ENCODE measurements at places on chromosomes 13 and 19.

GRCh38 chr13:75554464-75554863 is 4.9 kb downstream of the UCHL3 start:
- DNase-seq = no peak

- no peak for DNase-seq
Observed at GRCh38 chr13:100063906-100064305, 25.0 kb upstream of the PCCA start.

DNA sequence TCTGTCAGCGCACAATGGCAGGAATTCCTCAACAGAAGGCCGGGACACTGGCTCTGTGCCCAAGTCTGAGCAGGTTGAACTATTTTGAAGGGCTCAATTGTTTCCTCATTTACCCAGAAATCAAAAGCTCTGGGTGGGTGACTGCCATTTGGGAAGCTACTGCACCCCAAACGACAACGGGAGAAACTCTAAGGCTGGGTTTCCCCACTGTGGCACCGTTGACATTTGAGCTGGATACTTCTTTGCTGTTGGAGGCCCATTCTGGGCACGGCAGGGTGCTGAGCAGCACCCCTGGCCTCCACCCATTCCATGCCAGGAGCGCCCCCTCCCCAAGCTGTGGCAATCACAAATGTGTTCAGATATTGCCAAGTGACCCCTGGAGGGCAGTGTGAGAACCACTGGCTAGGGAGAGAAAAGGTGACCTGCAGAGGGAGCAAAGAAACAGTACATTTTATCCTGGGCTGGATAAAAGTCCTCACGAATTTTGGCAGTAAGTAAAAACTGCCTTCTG is 62.5 kb downstream of the RFX2 start:
- no peak for DNase-seq

DNA sequence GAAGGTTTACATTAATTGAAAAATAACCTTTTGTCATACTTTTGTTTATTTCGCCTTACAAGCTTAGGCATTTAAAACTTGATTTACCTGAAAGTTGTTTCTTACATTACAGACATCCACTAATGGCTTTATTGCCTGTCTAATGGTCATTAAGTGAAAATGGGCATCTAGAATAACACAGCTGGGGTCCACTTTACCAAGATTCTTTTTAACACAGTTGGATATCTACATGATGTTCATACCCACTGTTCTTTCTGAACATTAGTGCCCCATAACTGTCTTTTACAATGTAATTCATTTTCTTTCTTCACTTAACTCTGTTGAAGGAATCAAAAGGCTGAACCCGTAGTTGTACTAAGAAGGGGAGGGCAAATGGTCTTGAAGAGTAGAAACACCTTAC is 19.8 kb upstream of the KLHL1 start:
- no peak for DNase-seq

DNA sequence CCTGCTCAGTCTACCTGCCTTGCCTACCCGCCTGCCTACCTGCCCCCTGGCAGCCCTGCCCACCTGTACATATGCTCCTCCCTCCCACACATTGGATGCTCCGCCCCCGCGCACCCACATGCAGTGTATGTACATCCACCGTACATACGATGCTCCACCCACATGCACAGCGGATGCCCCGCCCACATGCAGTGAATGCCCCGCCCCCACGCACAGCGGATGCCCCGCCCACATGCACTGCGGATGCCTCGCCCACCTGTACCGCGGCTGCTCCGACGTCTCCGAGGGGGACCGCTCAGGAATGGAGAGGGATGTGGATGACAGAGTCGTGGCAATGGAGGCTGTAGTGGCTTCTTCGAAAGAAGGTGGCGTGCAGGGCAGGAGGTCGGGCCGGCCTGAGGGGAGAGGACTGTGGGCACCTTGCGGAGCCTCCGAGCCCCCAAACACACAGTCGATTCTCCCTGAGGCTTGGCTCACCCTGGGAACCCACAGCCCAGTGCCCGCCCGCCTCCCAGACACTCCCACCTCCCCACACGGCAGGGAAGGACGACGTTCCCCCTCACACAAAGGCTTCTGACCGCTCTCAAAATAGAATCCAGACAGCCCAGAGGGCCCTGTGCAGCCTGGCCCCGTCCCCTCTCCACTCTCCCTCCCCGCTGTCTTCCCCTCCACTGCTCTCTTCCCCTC is 16.5 kb upstream of the CACTIN start:
- DNase-seq = no peak

DNA sequence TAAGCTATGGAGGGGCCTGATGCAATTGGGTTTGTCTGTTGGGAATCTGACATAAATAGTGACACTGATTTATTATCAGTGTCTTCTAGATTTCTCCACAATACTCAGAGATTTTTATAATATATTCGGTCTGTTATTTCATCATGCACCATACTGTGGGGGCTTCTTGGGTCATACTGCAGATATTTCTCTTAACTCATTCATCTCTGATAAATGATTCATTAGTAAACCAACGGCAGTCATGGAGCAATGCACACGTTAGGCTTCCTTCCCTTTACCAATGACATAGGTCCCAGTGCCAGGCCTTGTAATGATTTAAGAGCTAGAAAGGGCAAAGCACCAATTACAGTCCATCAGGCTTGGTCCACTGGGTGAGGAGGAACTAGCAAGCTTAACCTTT is 53.6 kb downstream of the FAM216B start:
- DNase-seq = no peak

DNA sequence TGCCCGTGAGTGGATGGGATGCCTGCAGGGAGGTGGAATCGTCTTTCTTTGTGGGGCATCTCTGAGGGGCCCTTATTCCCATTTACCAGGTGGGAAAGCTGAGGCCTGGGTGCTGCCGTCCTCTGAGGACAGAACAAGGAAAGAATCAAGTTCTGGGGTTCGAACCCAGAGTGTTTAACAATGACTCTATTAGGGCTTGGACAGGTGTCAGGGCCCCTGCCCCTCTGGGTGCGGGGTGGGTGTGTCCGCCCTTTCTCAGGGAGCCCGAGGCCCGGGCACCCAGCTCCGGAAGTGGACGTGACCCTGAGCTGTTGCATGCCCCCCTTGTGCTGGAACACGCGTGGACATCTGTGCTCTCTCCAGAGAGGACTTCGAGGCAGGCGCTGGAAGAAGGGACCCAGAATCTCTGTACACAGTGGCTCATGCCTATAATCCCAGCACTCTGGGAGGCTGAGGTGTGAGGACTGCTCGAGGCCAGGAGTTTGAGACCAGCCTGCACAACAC is 10.8 kb downstream of the NDUFA11 start:
- no peak for DNase-seq

DNA sequence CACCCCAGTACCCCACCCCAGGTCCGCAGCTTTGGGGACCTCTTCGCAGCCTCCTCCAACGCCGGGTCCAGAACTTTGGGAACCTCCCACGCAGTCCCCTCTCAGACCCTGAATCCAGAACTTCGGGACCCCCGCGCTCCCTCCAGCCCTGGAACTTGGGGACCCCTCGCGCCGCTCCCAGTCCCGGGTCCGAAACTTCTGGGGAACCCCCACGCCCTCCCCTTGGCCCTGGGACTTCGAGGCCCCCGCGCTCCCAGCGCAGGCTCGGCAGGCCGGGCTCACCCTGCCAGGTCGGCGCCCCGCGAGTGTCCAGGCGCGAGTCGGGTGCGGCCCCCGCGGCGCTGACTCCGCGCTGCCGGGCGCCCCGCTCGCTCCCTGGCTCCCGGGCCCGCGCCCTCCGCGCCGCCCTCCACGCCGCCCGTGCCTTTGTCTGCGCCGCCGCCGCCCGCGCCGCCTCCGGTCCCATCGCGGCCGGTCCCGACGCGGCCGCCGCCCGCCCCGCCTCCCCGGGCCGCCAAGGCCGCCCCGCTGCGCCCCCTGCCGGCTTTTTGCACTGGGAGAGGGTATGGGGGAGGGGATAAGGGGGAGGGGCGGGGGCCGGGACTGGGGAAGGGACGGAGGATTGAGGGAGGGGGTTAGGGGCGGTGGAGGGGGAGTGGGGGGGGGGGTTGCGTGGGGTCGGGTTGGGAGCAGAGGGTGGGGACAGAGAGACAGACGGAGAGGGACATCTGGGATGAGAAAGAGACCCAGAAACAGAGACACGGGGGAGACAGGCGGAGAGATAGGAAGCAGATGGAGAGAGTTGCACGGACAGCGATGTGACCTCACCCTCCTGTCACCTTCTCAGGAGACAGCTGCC is at the start of gene HOMER3:
Gene HOMER3 (minus strand): TSS at position 449 of the 859 bp plus-strand sequence. CDS start 2,235 bp downstream, outside the sequence.
- no peak for DNase-seq

- DNase-seq = no peak
Observed at GRCh38 chr13:77310161-77310560, 16.7 kb downstream of the MYCBP2 start.

DNA sequence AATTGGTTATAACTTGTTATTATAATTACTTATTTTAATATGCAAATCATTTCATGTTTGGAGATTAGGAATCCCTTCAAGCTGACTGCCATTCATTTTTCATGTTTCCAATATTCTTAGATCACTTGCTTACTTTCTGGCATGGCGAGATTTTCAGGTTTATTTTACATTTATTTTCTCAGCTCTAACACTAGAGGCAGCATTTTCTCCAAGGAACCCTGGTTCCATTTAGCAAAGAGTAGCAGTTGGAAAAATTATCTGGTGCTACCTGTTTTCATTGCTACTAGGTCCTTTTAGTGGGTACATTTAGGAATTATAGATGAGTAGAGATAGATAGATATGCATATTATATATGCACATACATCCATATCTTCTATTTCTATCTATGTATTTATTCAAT is 90.9 kb upstream of the TRPC4 start:
- no peak for DNase-seq

GRCh38 chr13:112892426-112893206 is 76.4 kb upstream of the MCF2L start:
- DNase-seq = no peak

GRCh38 chr13:46644816-46645215 is 91.8 kb downstream of the LRCH1 start:
- DNase-seq = no peak

DNA sequence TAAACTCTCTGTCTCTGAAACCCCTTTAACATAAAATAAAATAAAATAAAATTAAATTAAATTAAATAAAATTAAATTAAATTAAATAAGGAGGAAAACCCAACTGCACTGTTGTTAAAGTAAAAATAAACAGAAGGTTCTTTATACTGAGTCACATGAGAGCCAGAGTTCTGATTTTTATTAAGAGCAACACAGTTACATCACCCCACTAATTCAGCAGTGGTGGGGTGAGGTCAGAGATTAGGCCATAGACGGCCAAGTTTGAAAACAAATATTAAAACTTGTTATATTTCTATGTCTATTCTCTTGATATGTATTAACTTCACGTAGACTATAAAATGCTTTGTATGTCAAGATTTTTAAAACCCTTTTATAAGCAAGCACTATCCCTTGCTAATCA is 59.5 kb downstream of the MYCBP2 start:
- DNase-seq = no peak

GRCh38 chr13:23766283-23766682 is 122.9 kb downstream of the MIPEP start:
- no peak for DNase-seq

DNA sequence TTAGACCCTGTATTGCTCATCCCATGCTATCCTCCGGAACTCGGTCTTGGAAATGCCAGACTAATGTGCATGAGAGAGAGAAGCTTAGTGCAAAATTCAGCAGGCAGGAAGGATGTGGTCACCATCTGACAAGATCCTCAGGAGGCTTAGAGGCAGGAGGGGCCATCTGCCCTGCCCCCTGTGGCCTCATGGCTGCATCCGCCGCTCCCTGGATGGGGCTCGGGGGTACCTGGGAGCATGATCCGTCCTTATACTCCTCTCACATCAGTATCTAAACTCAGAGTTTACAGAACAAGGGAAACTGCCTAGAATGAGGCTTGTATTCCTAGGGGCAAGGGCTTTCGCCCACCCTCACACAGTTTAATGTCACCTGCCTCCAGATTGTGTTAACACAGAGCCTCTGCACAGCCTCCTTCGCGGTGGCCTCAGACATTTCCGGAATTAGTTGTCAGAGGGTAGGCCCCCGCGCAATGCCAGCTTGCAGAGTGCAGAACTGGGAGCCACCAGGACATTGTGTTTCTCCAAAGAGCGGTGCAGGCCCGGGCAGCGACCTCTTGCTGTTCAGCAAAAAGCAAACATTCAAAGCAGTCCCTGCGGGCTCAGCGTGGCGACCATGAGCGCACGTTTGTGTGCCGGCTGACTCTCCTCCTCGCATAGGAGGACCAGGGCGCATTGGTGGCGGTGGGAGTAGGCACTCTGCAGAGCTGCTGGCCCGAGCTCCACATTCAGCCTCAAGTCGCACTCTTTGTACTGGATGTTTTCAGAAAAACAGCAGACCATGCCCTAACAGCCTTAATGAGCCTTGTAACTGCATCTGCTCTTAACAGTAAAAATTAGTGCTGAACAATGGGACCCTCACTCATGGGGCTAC is 39.1 kb downstream of the GPR12 start:
- DNase-seq = no peak

DNA sequence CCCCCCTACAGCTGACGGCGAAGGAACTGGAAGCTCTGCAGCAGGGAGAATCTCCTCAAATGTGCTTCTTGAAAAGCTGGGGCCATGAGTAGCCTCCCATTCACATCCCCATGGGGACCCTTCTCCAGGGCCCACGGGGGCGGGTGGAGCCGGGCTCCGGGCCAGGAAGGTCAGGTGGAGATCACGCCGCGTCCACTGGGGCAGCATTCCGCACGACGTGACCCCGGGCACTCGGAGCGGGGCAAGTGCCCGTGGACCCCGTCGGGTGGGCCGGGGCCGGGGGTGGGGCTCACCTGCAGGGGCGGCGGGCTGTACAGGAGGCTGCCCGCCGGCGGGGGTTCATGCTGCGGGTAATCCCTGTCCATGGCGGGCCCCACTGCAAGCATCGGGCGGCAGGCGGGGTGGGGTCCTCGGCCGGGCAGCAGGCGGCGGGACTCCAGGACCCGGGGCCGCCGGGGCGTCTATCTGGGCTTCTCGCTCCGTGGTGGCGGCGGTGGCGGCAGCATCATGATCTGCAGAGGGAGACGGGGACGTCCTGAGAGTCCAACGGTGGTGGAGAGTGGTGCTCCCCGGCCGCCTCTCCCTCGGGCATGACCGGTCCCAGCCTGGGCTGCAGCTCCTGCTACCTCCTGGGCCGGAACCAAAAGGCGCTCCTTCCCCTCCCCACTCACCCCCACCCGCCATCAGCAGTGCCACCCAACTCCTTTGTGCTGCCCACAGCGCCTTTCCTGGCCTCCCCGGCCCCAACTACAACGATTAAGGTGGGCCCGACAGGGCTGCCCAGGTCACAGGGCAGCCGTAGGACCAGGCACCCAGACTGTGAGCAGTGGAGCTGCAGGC is 20.0 kb downstream of the SBNO2 start:
- DNase-seq = no peak

GRCh38 chr13:30763786-30764413 is 28.6 kb downstream of the ALOX5AP start:
- no peak for DNase-seq

All from smooth muscle cell of the brain vasculature (primary cell).